Iris pigment epithelial cell (primary cell): ENCODE measurements at places on chromosomes 7 and 10.

DNA sequence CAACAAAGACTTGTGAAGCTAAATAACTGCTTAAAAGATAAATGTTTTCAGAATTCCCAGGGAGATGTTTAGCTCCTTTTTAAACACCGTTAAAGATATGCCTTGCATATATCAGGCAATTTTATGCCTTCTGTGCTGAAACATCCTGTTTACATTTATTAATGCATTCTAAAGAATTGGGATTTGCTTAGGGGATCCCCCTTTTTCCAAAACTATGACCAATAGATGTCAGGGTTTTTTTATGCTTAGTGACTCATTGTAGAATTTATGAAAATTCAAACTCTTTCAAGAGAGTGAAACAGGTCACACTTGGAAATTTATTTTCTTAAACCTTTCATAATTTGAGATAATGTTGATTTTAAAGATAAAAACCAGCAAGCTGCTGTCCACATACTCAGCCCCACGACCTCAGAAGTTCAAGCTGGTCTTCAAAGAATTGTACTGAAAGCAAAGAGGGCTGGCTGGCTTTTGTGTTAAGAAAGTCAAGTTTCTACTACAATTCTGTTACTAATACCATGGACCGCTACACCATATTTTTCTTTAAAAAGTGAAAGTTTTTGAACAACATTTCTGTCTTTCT lies 411.8 kb downstream of the ETV1 start:
- DNase-seq = no peak

- DNase-seq = no peak
Measured at GRCh38 chr10:133006806-133007205, 64.4 kb upstream of the CFAP46 start.

DNA sequence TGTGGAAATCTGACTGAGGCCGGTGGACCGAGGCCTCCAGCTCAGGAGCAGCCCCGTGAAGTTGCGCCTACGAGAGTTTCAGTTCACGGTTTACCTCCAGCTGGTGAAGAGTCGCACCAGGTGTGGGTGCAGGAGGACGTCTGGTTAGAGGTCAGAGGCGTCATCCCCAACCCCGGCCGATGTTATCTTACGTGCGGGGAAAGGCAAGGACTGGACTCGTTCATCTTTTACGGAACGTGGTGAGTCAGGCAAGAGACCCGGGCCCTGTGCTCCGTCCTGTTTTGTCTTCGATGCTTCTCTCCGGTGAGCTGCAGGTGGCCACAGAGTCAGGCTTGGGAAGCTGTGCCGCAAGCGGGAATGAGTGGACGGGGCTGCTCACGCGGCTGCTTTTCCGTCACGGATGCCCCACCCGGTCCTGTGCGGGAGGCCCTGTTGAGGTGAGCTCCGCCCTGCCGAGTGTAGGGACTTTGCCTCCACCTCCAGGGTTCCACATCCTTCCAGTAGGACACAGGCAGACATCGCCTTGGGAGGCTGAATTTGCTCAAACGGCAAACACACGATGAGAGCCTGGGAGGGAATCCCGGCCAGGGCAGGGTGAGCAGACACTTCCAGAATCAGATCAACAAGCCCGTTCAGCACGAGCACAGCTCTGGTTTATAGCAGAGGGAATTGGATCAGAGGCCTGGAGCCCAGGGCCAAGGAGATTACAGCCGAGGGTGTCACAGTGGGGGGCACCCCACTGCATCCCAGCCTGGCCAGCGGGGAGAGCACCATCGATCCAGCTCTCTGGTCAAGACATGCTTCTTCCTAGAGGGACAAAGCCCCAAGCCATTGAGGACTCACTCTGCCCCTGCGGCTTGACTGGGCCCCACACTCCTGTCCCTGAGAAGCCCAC lies 50.1 kb upstream of the INPP5A start:
- no peak for DNase-seq

GRCh38 chr7:35498416-35498815 lies 196.5 kb downstream of the HERPUD2 start:
- no peak for DNase-seq

GRCh38 chr7:124322561-124322960 lies 289.7 kb upstream of the TMEM229A start:
- DNase-seq = peak; percentile 1

GRCh38 chr7:39987641-39988347 lies 37.7 kb downstream of the CDK13 start:
- no peak for DNase-seq

GRCh38 chr10:24351961-24352360 lies 143.0 kb downstream of the KIAA1217 start:
- peak; percentile 86 for DNase-seq

DNA sequence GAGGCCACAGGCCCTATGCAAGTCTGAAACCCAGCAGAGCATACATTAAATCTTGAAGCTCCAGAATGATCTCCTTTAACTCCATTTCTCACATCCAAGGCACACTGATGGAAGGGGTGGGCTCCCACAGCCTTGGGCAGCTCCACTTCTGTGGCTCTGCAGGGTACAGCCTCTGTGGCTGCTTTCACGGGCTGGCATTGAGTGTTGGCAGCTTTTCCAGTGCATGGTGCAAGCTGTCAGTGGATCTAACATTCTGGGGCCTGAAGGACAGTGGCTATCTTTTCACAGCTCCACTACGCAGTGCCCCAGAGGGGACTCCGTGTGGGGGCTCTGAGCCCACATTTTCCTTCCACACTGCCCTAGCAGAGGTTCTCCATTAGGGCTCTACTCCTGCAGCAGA lies 265.7 kb upstream of the MAGI2 start:
- DNase-seq = no peak

DNA sequence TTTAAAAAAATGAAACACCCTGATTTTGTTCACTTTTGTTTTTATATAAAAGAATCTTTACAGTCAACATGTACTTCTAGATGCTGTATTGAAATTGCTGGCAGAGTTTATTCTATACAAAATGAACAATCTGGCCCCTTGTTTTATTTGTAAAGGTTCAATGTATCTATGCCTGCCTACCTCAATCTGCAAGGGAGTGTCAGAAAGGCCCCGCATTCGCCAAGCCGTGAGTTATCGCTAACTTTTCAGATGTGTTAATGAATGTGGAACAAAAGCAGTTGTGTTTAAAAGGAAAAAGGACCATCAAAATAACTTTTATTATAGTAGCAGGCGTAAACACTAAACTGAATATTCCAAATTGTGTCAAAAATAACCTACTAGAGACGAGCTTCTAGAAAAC lies 14.6 kb downstream of the LUC7L2 start:
- DNase-seq = no peak

GRCh38 chr10:14971867-14972448 lies 12.8 kb downstream of the MEIG1 start:
- DNase-seq = peak; percentile 28

DNA sequence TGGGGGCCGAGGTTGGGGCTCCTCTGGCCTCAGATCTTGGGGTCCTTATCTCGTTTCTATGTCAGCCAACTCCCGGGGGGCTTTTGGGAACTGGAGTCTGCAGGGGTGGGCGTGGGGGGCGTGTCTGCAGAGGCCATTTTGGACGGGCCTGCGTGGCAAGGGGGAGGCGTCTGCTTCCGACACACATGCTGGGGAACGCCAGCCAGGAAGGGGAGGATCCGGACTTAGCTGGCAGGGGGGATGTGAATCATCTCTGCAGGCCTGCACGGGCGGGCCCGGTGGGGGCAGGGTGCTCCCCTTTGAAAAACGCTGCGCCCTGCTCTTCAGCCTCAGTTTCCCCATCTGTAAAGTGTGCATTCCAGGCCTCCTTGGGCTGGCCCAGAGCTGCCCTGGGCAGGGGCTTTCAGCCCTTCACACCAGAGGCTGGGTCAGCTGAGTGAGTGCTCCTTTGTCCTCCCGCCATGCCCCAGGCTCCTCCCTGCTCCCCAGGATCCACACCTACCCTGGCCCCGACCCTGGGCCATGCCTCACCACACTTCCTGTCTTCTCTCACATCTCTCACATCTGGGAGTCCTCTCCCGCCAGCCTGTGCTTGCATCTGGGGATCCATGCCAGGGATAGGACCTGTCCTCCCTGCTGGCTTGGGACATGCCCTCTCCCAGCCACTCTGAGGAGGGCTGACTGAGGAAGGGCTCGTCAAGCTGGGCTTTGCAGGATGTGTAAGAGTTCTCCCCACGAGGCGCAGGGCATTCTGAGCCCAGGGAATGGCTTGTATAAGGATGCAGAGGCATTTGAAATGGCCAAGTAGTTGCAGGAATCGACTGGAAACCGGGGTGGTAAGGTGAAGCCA lies 172.6 kb upstream of the TNRC18 start:
- peak; percentile 97 for DNase-seq

- DNase-seq = no peak
Measured at GRCh38 chr7:74185636-74186035, 11.5 kb downstream of the EIF4H start.

GRCh38 chr7:133668296-133669060 lies 415.6 kb downstream of the EXOC4 start:
- DNase-seq = peak; percentile 49

GRCh38 chr7:149655784-149656183 lies 117.6 kb downstream of the ZNF467 start:
- DNase-seq = no peak

GRCh38 chr10:74991435-74991834 lies 120.0 kb upstream of the SAMD8 start:
- peak; percentile 35 for DNase-seq

DNA sequence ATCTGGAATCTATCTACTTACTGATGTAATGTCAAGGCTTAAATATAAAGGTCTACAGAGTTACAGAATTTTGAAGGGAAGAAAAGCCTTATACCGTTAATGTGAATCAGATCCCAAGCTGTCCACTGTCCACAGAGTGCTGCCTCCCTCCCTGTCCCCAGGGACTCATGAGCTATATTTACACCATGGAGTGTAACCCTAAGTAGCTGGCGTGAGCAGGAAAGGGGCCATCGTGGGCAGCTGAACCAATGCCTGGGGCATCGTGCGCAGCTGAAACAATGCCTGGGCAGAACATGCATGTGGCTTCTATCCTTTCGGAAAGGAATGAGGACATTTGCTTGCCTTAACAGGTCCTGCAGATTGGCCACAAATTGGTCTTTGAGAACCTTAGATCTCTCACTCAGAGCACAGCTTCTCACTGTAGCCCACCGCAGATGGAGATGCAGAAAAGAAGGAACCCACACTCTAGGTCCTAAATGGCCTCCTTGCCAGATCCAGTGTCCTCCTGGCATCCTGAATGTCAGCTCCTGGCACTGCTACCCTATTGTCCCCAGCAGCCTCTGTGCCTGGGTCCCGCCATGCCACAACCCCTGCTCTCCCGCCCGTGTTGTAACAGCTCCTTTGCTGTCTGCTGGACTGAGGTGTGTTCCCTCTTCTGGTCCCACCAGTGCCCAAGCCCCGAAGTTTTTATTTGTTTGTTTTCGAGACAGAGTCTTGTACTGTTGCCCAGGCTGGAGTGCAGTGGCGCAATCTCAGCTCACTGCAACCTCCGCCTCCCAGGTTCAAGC lies 30.3 kb downstream of the CCDC3 start:
- no peak for DNase-seq

DNA sequence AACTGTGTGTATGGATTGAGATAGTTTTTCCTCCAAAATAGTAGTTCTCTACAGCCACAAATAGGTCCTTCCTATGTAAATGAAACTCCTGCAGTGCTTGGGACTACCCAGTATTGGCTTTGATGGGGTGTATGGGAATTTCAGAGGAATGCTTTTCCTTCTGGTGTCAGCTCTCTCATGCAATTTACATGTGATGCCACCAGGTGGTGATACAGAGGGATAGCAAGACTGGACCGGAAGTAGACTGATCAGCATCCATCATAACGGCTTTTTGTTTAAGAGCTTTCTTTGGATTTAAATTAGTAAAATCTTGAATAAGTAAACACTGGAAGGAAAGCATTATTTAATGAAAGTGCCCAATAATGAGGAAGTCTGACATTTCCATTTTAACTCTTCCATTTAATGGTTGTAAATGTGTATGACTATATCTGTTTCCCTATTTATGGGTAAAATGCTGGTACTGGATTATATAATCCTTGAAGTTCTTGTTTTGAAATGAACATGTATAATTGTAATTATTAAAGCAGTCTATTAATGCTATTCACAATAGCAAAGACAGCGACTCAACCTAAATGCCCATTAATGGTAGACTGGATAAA lies 22.7 kb downstream of the DYNC1I1 start:
- peak; percentile 56 for DNase-seq

GRCh38 chr7:2477447-2478398 lies 1.5 kb upstream of the GRIFIN start:
- DNase-seq = peak; percentile 34

GRCh38 chr7:2321020-2321419 lies 6.8 kb upstream of the SNX8 start:
- no peak for DNase-seq

GRCh38 chr10:124017729-124018128 lies 75.7 kb downstream of the CHST15 start:
- no peak for DNase-seq

GRCh38 chr7:11060893-11061292 lies 87.2 kb downstream of the PHF14 start:
- DNase-seq = no peak

GRCh38 chr10:96921655-96922054 lies 89.6 kb downstream of the LCOR start:
- no peak for DNase-seq

- no peak for DNase-seq
Measured at GRCh38 chr10:60848680-60849079, 70.4 kb downstream of the CDK1 start.

DNA sequence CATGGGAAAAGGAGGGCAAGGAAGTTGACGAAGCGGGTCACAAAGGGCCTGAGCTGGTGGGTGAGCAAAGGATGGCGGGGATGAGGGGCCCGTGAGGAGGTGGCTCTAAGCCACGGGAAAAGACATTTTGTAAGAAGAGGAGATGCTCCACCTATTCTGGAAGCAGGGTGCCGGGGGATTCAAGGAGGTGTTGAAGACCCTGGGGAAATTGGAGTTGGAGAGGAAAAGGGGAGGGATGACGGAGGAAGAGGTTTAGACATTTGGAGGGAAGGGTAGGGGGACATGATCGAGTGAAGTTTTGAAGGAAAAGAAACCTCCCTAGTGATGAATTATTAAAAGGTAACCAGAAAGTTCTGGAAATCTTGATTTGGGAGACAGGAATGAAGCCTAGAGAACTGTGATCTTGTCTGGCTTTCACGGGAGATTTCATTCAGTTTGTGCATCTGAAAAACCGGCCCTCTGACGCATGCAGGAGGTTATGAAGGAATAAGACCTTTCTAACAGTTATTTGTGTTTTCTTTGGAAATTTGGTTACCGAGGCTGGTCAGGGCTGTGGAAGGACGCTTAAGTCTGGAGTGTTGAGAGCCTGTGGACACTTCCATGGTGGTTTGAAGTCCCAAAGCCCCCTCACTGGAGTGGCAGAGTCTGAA lies 1.4 kb downstream of the SMO start:
- no peak for DNase-seq
